NCI-H510A treated with DMSO at 0.1 percent for 48 hours (cell line): ENCODE measurements at places on chromosomes 3 and 15.

GRCh38 chr3:101259485-101260341 is 60.7 kb downstream of the IMPG2 start:
- peak; percentile 23 for DNase-seq

- no peak for DNase-seq
Observed at GRCh38 chr3:24845524-24846155, 351.0 kb upstream of the THRB start.

DNA sequence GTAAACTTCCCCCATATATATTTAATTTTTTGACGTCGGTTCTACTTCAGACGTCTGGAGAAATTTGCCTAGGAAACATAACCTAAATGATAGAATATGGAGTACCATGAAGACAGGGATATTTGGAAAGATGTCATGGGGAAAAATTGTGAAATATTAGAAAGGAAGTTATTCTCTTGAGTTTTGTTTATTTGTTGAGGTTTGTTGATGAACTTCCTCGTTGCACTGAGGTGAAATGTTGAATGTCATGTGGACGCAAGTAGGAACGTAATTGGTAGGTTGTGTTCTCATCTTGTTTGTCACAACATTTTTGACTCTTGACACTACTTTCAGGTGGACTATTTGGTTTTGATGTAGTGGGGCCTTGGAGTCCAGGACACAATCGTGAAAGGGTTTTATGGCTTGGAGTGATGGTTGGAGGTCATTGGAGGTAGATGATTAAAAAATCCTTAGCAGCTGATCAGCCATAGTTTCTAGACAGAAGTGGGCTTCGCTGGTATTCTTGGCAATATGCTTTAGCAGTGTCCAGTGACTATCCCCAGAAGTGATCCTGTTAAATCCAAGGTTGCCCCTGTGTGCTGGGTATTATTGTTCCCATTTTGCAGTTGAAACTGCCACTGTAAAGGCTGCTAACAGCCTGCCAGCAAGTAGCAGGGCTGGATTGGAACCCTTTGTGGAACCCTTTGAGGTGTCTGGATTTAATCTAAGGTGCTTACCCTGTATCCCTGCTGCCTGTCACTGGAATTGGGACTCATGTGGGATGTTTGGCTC is 1.5 kb downstream of the ABHD5 start:
- DNase-seq, result no peak

DNA sequence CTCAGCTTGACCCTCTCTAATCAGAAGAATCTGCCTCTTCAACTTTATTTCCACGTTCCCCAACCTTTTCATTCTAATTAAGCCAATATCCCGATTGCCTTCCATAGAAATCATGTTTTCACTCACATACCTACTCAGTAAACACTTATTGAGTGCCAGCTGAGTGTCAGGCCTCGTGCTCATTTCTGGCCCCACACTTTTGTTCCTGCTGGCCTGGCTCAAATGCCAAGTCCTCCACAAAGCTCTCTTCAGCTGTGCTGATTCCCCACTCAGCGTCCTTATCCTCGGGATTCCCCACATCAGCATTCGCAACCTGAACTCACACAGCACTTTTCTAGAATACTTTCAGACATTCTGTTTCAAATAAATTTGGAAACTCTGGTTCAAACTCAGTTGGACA is 68.9 kb downstream of the THBS1 start:
- DNase-seq, result no peak

GRCh38 chr3:17081520-17081919 is 196.8 kb downstream of the PLCL2 start:
- DNase-seq, result no peak

GRCh38 chr15:66882251-66883020 is 180.4 kb downstream of the SMAD6 start:
- DNase-seq, result no peak

DNA sequence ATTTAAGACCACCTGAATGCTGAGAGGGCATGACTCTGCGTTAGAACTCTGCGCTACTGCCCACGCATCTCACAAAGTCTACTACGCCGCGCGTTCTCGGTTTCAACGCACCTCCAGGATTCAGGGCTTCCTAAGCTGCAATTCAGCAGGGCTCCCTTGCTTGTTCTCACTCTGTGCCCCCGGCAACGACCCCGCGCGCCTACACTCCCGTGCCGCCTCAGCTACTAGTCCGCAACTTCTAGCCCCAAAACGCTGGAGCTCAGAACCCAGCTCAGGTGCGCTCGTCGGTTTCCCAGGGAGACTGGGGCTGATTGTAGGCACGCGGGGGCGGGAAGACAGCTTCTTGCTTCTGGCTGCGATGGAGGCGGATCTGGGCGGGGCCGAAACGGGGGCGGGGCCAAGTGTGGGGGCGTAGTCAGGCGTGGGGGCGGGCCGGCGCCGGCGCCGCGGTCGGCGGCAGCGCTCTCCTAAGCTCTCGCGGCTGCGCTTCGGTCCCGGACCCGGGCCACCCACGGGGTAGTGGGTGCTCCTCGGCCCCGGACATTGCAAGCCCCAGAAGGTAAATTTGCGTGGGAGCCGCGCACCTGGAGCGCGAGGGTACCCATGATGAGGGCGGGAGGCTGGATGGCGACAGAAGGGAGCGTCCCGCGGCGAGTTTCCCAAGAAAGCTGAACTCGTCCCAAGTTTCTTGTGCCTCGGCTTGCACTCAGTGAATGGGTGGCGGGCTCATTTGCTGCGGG is at the start of gene ARHGEF26:
Gene ARHGEF26 (plus strand): TSS at position 430 of the 740 bp plus-strand sequence. CDS start 603 bp downstream, outside the sequence.
- DNase-seq, result peak; percentile 72

- DNase-seq, result no peak
Observed at GRCh38 chr3:111591555-111591954, 3.6 kb downstream of the ZBED2 start.

- DNase-seq, result no peak
Observed at GRCh38 chr3:36444909-36445308, 64.6 kb downstream of the STAC start.

- DNase-seq, result peak; percentile 68
Observed at GRCh38 chr3:49647741-49648140, 26.4 kb upstream of the APEH start.

GRCh38 chr3:62892951-62893350 is 17.7 kb upstream of the CADPS start:
- no peak for DNase-seq

GRCh38 chr15:92906563-92907081 is 6.5 kb downstream of the CHD2 start:
- DNase-seq, result no peak

DNA sequence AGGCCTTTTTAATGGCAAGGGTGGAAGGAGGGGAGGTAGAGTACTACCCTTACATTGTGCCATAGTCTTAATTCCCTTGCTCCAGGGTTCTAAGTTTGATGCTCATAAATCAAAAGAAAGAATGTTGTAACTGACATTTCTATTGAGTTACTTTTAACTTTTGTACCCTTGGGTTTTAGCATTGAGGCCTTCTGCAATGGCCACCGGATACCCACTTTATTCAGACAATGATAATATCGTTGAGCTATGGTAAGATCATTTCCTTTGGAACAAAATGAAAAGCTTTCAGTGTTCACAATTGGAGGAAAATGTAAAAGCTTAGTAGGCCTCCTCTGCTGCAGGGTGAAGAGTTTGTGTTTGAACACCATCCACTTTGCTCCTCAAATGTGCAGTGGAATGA is 16.8 kb downstream of the CGNL1 start:
- no peak for DNase-seq

DNA sequence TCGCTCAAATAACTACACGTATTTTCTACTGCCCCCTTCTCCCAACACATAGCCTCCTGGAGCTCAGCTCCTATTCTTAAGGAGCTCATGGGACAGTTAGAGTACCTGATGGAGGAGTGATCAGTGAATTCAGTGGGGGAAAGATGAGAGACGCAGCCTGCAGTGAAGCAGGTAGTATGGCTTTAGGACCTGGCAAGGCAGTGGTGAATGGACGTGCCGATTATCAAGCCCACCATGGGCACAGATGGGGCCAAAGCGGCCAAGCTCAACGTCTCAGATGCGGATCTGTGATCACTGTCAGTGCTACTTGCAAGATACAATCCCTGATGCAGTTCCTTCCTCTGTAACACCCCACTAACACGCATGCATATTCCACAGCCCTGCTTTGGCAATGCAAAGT is 45.8 kb upstream of the ATP2B2 start:
- DNase-seq, result no peak

GRCh38 chr15:68775236-68775577 is 45.5 kb downstream of the ANP32A start:
- DNase-seq, result no peak

DNA sequence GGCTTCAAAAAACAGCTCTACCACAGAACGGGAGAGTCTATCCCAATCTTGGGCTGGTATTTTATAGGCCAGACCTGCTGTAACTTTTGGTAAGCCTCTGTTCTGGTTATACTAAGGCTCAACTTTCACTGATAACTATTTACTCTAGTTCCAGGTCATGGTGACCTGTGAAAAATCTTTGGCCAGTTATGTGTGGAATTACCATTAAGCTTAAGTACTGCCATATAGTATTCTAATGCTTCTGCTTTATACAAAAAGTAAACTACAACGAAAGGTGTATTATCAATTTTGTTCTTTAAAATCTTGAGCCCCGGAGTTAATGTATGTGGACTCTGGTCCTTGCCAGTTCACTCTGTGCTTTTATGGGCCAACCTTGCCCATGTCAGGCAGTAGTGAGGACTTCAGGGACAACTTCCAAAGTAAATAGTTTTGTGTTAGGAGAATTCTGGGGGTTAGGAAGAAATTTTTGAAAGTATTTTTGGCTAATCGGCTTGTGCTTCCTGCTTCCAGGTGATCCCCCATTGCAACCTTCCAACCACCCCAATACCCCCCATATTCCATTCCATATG is 6.4 kb downstream of the SIAH2 start:
- no peak for DNase-seq

GRCh38 chr3:67937498-67938118 is 283.2 kb upstream of the SUCLG2 start:
- no peak for DNase-seq

GRCh38 chr15:89206908-89207331 is 14.5 kb downstream of the RLBP1 start:
- DNase-seq, result peak; percentile 37

GRCh38 chr3:127413871-127414270 is 126.0 kb upstream of the PRR20G start:
- DNase-seq, result no peak

- no peak for DNase-seq
Observed at GRCh38 chr15:62853114-62853840, 189.3 kb upstream of the TPM1 start.

DNA sequence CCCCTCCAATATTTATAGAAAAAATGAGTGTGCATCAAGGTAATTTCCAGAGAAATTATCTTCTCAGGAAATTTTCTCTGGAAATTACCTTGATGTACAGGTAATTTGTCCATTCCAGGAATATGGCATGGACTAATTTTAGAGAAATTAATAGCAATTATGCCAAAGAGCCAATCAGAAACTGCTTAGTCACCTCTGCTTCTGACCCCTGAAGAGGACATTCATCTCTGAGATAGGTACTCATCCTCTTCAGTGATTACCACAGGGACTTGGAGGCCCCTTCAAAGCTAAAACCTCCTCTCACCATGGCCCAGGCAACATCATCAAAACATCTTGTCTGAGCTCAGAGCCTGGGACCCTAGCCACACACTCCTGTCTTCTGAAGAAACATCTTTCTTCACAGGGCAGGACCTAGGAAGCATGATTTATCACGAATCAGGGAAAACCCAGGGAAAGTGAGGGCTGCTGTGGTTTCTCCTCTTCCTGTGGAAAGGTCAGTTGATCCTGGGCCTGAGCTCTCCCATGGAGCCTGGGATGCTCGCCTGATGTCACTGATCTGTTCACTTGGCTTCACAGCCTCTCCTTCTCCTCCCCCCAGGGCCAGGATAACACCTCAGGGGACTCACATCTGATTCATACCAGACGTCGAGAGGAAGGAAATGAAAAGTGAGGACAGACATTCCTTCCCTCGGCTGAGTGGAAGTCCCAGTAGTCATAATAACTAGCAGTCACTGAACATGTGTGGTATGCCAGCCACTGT is 210.5 kb downstream of the DTWD1 start:
- DNase-seq, result no peak

DNA sequence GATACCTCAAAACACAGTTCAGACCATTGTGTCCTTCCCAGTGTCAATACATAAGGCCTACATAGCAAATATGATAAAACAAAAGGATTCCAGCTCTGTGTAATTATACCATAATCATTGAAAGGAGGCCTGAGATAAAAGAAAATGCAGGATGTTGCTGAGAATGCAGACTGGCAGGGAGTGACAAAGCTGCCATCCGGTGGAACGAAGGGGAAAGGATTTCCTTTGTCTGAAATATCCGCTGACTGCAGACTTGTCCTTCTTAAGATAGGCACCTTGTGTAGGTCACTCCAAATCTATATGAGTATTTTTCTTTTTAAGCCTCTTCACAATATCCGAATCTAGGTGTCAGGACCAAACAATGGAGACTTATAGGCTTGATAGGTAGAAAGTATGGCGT is 108.0 kb downstream of the KCNH8 start:
- no peak for DNase-seq

- peak; percentile 81 for DNase-seq
Observed at GRCh38 chr3:149512073-149512782, 37.7 kb downstream of the TM4SF4 start.

DNA sequence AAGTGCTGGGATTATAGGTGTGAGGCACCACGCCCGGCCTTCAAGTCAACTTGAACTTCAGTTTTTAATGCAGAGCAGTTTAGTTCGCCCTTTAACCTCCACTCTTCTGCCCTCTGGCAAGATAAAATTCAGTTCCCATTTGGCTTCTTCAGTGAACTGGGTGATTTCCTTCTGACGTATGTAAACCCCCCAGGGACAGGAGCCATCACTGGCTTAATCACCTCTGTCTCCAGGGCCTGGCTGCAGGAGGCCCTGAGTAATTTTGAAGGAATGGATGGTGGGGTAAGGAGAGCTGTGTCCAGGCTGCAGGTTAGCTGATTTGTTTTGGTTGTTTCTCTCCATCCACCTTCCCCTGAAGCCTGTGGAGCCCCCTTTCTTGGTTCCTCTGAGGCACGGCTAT is 11.9 kb downstream of the MCM2 start:
- no peak for DNase-seq

DNA sequence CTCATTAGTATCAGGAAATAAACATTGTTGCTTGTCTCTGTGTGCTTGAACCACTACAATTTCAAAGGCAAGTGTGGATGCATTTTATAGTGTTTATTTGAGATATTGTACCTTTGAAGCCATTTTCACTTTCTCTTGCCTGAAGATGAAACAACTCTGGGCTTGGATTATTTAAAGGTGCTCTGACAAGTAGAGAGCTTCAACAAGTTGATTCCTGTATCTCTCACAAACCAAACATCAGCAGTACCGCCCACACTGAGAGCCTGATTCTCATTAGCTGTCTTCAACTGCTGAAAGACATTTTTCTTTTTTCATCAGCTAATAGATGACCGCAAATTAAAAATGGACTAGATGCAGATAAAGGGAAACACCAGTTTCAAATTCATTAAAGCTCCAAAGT is 806 bp upstream of the CERS3 start:
- no peak for DNase-seq

GRCh38 chr15:87877114-87877810 is 379.3 kb downstream of the NTRK3 start:
- no peak for DNase-seq
